Left forelimb (tissue), 1 donor: ENCODE measurements at places on chromosomes 11 and 22.

DNA sequence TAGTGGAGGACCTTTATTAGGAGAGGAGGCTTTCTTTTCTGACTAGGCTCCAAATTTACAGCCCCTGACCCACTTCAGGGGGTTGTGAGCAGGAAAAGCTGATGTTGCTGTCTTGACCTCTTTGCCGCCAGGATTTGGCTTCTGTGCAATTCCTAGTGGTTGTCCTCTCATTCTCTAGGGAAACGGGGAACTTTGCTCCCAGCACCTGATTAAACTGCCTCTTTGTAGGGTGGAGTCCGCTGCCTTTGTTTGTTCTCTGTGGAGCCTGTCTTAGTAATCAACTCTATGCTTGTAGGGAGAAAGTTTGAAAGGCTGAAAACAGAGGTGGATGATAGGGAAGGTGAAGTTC, 16.3 kb downstream of the CTNND1 start:
- DNase-seq: no peak

- no peak for DNase-seq
Measured at GRCh38 chr22:50186761-50187523, 1.2 kb downstream of the TRABD start.

DNA sequence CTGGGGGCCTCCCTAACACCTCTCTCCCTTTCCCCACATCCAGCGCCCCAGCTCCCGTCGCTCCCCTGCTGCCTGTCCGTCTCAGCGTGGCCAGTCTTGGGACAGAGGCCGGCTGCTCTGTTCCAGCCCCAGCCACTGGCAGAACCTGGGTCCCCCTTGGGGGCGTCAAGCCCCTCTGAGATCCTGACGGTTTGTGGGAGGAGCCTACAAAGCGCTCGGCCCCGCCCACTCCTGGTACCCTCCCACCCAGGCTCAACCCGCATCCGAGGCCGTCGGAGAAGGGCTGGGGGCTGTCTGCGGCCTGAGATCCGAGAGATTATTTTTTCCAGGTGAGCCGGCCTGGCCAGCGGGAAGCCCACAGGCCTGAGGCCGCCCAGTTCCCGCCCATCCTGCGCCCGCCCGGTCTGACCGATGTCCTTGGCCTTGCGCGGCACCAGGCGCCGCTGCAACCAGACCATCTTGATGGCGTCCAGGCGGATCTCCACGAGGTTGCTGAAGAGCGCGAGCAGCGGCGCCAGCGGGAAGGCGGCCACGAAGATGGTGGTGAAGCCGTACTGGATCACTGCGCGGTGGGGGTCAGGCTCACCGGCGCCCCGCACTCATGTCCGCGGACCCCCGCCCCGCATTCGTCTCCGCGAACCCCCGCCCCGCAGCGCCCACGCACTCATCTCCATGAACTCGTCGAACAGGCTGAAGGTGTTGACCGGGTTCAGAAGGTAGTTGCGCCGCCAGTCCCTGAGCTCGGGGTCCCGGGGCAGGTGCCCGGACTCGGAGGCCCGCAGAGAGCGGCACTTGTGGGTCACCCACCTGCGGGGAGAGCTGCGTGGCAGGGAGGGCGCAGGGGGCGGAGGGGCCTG, 5.5 kb upstream of the SIGIRR start:
- DNase-seq: no peak

- DNase-seq: peak; percentile 68
Measured at GRCh38 chr11:1889224-1889930, 2.3 kb downstream of the PRR33 start.

- DNase-seq: no peak
Measured at GRCh38 chr11:33064033-33064825, 24.9 kb downstream of the TCP11L1 start.

DNA sequence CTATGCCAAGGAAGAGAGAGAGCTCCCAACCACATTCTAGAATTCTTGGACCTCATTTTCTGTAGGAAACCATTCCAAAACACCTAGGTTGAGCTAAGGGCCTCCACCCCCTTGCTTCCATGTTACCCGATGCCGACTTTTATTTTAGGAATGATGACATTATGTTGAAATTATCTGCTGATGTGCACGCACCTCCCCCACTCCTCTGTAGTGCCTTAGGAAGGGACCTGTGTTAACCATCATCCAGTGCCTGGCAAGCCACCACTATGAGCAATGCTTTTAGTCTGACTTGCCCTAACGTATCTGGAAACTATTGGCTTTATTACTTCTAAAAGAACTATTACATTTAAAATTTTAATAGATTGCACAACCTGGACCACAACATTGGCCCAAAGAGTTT, 42.1 kb downstream of the NCAPD3 start:
- no peak for DNase-seq

DNA sequence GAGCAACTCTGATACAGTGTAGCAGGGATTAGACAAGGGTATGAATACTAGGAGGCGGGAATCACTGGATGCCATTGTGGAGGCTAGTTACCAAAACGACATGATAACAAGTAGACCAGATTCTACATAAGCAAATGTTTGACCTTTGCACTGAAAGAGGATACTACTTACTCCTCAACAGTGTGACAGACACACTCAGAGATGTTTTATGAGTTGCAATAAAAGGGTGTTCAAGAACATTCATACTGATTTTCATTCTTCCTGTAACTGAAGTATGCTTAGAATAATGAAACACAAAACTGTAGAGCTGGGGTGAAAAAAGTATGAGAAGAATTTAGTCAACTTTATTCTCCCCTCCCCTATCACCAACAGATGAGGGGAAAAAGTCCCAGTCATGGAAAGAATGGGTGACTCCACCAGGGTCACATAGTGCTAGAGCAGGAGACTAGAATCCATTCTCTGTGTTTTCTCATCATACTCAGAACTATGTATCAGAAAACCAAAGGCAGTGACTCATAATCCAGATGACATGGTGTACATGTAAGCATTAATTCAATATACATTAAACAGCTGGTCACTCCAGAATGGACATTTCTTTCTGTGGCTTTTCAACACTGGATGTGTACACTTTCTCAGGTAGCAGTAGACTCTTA, 32.8 kb downstream of the ARHGAP20 start:
- DNase-seq: no peak

GRCh38 chr22:24007253-24008021, 2.2 kb upstream of the GSTT4 start:
- no peak for DNase-seq

DNA sequence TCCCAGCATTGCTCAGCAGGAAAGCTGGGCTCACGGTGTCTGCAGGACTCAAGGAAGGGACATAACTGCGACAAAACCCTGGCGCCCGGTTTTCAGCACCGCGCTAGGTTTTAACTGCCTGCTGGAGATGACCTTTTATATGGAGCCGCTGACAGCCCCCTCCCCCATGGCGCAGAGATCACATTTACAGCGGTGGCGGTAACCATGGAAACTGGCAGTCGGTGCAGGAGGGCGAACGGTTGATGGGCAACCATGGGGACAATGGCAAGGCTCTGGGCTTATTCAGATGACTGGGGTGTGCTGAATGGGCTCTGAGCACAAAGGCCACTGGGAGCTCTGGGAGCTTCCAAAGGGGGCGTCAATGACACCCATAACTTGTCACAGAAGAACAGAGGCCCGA, 37.2 kb downstream of the CELSR1 start:
- DNase-seq: no peak

DNA sequence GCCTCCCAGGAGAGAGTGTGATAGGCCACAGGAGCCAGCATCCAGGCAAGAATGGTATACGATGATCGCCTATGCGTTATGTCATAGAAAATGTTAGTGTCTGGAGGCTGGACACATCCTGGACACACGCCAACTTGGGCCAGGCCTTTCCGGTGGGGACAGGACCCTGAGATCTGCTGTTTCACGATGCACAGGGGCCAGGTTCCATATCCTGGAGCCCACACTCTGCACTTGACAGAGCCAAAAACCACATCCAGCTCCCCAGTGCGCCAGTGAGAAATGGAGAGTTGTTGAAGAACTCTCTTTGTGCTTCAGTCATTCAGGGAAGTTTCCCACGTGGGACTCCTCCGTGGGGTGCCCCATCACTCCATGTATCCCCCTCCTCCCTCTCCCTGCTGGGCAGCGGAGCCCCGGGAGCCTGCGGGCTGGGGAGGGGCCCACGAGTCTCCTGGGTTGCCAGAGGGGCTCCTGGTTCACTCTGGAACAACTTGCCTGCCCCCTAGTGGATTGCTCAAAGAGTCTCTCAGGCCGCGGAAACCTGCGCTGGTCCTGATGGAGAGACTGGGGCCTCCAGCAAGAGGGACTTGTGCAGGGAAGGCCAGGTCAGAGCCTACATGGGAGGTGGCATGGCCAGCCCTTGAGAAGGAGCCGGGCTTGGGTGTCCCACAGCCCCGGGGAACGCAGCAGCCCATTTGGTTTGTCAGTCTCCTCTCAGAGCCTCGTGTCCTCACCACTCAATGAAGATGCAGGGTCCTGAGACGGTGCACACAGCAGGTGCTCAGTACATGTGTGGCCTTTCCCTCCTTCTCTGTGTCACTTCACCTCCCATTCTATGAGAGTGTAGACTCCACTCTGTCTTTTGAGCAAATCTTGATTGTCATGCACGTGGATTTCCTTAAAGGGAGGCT, 10.2 kb upstream of the LRRC32 start:
- DNase-seq: peak; percentile 81

DNA sequence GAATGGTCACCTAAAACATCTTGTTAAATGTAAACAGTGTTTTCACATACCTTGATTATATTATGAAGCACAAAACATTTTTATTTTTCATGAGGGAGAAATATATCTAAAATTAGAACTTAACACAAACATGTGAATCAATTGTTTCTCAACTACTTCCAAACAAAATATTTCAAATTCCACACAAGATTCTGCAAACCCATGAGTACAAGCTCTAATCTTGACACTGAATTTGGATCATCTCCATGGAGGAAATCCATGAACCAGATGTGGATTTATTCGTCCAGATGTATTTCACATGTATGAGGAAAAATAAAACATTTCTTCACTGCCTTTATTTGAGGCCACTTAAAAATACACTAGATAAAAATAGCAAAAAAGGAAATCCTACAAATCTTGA, 184.2 kb downstream of the SBF2 start:
- no peak for DNase-seq

- peak; percentile 46 for DNase-seq
Measured at GRCh38 chr11:129722529-129722928, 93.1 kb upstream of the TMEM45B start.

DNA sequence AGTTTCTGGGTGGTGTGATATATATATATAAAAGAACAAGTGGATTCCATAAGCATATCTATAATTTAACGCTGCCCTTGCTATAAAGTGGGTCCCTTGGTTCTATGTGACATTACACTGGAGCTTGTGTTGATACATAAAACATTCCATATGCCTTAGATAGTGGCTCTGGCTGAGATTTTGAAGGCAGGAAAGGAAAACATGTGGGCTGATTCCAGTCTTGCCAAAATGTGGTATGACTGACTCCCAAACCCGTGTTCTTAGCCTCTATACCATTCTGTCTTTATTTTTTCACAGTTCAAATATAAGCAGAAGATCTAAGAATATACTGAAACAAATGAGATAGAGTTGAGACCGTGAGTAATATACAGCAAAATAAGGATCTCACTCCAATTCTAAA, 522.8 kb upstream of the LRRC4C start:
- DNase-seq: no peak

DNA sequence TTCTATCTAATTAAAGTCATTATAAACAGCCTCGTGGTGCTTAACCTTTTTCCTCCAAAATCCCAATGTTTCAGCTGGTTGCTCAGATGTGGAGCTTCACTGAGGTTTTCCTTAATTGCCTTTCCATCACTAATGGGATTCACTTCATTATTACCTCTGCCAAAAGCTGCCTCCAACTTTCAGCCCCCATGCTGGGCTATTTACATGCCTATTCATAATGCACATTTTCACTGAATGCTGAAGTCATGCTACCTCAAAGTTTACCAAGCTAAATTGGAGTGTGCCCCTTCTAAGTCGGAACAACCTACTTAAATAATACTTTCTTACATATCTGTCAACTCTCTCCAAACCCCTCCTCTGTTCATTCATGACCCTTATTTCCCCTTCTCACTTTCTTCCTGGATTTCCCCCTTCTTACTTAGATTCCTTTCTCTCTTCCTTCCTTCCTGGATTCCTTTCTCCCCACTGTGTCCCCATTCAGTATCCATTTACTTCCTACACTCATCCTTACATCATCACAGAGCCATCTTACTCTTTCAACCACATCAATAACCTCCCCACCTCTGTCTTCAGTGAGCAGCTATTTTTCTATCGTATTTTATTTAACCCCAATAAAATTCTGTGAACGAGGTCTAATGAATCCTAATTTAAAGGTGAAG, 887.3 kb upstream of the TENM4 start:
- DNase-seq: no peak

- no peak for DNase-seq
Measured at GRCh38 chr11:35932681-35933319, 11.1 kb upstream of the LDLRAD3 start.

- no peak for DNase-seq
Measured at GRCh38 chr11:2679011-2679676, 20.6 kb downstream of the KCNQ1OT1 start.

DNA sequence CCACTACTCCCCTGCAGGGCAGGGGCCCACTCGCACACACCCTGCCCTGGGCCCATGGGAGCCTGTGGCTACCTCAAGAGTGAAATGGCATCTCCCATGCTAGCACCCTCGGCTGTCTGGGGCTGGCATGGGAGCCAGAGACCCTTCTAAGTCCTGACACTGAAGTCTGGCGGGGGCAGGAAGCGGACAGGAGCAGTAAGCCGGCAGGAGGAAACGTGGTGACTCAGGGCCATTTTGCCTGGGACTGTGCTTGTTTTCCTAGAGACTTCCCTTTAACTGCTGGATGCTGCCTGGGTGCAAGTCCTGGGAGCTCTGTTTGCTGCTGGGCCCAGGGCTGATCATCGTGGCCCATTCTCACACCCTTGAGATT, 16.8 kb downstream of the RELT start:
- DNase-seq: no peak

DNA sequence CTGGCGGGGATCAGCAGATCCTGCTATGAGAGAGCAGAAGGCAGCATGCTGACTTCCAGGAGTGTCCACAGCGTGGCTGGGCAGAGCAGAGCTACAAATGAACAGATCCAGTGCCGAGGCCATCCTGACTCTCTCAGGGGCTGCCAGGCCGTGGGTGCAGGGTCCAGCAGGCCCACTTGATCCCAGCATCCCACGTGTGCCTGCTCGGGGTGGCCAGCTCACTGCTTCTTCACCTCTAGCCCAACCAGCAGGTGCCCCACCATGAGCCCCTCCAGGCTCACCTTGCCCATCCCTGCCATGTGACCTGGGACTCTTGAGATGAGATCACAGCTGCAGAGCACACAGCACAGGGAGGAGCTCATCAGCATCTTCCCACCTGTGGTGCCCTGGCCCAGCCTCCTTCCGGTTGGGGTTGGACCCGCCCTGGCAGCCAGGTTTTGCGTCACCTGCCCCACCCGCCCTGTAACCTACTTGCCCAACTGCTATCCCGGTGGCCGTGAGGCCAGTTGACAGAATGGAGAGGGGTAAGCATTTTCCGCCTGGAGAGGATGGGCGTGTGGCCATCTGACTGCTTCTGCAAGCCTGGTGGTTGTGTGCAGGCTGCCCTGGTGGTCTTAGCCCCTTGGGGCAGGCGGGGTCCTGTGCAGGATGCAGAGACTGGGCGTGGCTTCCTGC, 11.0 kb downstream of the TANGO2 start:
- DNase-seq: no peak

GRCh38 chr11:1444823-1445422, 41.7 kb downstream of the MOB2 start:
- DNase-seq: no peak
